ENCODE measurements at places on chromosomes 6 and 20.

- DNase-seq = no peak
These were observed 50.7 kb upstream of the BHLHE23 start for GRCh38 chr20:63057171-63058117.

GRCh38 chr20:25045343-25045712, 12.6 kb downstream of the ACSS1 start:
- DNase-seq = no peak

GRCh38 chr6:44260011-44260410, 2.7 kb upstream of the SLC35B2 start:
- DNase-seq = no peak

DNA sequence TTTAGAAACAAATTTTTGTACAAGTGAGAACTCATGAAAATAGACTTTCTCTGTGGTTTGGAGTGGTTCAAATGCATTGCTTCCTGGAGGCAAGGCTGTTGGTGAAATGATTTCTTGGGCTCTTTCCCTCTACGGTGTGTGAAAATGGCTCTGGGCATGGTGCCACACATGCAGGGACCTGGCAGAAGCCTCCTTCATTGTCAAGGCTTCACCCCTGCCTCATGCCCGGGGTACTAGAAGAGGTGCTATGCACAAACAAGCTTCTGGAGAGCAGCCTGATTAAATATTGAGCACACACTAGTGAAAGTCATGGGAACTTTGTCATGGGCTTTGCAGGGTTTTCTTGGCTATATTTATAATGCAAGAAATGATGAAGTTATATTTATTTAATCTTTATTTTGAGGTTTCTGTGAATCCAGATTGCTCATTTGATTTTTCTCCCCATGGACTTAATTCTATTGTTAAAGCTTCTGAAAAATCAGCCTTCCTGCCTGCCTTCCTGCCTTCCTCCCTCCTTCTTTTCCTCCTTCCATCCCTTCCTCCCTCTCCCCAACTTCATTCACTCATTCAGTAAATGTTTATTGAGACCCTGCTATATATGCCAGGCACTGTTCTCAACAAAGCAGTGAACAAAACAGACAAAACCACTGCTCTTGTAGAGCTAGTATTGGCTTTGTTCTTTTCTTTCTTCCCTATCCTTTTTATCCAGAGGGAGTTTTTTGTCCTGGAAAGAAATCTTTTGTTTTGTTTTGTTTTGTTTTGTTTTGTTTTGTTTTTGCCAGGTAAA, 21.0 kb downstream of the C6orf89 start:
- DNase-seq = no peak

GRCh38 chr6:70210462-70210861, 92.4 kb downstream of the COL9A1 start:
- DNase-seq = no peak

GRCh38 chr20:38748861-38749149, 545 bp downstream of the ACTR5 start:
- no peak for DNase-seq

- DNase-seq = no peak
These were observed 120.5 kb downstream of the RTN4IP1 start for GRCh38 chr6:106508834-106509233.

DNA sequence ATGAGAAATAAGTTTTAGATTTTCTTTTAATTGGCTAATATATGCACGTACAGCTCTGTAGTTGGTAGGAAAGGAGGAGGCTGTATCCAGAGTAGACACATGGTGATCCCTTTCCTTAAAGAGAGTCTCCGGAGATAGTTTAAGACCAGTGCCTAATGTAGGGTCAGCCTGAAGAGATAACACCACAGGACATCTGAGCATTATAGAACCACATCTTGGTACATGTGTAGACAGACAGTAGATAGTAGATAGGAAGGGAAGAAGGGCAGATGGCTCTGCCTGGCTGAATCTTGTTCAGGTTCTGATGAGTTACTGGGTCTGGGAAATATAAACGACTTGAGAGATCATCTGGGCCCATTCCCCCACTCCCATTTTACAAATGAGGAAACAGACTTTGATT, 18.5 kb downstream of the CHMP4B start:
- no peak for DNase-seq

GRCh38 chr6:130202782-130203181, 20.0 kb downstream of the SAMD3 start:
- no peak for DNase-seq

DNA sequence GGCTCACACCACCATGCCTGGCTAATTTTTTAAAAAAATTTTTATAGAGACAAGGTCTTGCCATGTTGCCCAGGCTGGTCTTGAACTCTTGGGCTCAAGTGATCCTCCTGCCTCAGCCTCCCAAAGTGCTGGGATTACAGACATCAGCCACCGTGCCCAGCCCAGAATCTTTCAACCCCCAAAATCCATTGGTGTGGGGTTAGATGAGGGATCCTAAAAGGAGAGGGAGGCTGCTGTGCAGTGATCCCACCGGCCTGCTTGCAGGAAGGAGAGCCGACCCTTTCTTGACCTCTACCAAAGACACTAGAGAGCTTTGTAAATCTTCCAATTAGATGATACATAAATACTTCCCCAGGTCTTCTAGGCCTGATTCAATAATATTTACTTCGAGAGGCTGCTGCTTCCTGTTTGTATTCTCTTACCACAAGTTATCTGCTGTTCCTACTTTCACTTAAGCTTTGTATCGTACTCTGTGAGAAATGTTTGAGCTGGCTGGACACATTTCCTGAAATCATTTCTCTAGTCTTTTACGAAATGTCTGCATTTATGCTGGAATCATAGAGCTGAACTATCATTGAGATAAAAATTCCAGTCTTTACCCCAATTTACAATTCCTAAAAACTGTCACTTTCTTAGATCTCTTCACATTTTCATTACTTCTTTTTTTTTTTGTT, 49.3 kb upstream of the IER3 start:
- DNase-seq = no peak

GRCh38 chr6:87088076-87088475, 6.8 kb downstream of the CGA start:
- DNase-seq = no peak

DNA sequence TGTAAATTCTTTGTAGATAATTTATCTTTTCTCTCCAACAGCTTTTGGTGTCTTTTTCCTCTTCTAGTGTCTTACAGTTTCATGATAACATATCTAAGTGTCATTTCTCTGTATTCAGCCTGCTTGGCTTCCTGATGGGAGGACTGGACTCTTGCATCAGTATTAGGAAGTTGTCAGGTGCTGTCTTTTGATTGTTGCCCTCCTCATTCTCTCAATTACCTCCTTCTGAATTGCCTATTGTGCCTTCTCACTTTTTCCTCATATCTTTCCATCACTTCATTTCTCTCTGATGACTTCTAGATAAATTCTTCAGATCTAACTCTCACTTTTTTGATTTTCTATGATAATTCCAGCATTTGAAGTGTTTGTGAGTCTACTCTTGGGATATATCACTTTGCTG, 154.4 kb upstream of the MLIP start:
- no peak for DNase-seq
